ENCODE measurements at places on chromosomes 2 and 18.

GRCh38 chr18:50506362-50506761 lies 53.5 kb upstream of the MAPK4 start:
- DNase-seq: no peak

- DNase-seq: no peak
Measured at GRCh38 chr18:63120620-63121019, 198.9 kb downstream of the BCL2 start.

DNA sequence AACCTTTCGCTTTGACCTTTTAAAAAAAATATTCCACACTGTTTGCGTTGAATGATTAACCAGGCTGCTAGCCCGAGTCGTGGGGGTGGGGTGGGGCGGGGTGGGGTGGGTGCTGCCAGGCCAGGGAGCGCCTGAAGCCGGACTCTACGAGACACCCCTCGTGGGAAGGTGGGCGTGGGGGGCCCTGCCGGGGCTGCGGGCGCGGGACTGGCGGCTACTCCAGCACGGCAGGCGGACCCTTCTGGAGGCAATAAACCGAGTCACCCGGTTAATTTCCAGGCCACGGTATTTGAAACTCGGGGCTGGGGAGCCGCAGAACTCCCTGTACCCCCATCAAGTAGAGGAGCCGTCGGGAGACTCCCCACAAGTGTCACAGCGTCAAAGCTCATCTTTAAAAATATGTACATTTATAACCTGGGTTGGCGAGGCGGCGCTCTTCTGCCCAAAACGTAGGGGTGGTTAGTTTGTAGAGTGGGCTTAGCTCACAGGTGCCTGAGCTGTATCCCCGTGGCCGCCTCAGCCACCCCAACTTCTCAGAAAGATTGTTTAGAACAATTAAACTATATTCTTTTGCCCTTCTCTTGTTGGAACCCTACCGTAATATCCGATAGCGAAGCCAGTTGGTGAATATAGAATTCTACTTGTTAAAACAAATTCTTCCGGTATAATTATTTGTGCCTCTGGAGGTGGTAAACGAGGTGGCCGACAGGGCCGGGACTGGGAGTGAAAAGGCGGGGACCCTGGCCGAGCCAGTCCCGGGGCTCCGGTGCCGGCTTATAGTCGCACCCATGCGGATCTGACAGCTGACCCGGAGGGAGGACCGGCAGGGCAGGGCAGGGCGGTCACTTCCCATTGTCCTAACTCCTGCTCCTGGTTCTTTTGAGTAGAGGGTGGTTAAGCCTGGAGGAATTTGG lies 1.4 kb downstream of the B3GNT2 start:
- no peak for DNase-seq

GRCh38 chr18:74732380-74732779 lies 134.7 kb downstream of the ZNF407 start:
- no peak for DNase-seq

- no peak for DNase-seq
Measured at GRCh38 chr18:25019931-25020330, 332.0 kb downstream of the ZNF521 start.

GRCh38 chr2:60479226-60480088 lies 74.0 kb downstream of the BCL11A start:
- DNase-seq: no peak

DNA sequence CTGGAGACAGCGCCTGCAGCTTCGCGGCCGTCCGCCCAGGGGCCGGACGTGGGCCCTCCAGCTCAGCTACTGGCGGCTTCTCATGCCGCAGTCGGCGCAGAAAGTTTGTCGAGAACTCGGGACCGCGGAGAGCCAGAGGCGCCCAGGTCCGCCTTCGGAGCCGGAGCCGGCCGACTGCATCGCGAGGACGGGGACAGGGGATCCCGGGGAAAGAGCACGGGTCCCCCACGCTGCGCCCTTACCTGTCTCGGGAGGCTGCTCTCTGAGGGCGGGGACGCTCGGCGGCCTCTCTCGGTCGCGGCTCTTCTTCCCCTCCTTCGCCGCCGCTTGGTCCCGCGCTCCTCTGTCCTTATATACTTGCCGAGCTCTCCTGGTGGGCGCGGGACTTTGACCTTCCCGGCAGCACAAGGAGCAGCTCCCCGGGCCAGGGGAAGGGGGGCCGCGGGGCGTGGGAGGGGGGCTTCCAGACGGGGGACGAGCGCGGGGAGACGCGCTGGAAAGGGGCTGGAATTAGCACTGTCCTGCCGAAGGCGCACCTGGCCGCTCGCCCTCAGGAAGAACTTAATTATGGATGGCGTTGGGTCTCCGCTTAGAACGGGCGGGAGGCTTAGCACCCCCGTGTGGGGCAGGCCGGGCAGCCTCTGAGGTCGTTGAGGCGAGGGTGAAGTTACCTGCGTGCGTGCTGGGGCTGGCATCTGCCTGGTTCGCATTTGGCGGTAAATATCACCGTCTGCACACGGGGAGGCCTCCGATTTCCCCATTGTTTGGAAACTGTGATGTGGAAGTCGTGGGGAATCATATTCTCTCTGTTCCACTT lies at the start of gene POMC:
Gene POMC (minus strand): TSS at position 325 of the 817 bp plus-strand sequence. CDS start 3,808 bp downstream, outside the sequence.
- DNase-seq: peak; percentile 7

DNA sequence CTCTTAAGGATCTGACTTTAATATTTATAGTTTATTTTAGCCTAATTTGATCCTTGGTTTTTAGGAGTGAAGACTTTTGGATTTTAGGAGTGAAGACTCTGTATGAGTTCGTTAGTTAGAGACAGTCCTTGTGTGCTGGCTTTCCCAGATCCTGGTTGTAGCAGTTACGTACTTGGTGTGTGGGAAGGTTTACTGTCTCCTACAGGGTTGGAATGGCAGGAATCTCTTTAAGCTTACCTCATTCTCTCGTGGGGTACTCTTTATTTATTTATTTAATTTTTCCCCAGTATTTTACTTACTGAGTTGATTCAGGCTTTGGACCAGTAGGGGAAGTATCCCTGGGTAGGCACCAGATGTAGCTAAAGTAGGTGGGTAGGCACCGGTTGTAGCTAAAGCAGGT lies 1.8 kb upstream of the CXCR2 start:
- peak; percentile 16 for DNase-seq

DNA sequence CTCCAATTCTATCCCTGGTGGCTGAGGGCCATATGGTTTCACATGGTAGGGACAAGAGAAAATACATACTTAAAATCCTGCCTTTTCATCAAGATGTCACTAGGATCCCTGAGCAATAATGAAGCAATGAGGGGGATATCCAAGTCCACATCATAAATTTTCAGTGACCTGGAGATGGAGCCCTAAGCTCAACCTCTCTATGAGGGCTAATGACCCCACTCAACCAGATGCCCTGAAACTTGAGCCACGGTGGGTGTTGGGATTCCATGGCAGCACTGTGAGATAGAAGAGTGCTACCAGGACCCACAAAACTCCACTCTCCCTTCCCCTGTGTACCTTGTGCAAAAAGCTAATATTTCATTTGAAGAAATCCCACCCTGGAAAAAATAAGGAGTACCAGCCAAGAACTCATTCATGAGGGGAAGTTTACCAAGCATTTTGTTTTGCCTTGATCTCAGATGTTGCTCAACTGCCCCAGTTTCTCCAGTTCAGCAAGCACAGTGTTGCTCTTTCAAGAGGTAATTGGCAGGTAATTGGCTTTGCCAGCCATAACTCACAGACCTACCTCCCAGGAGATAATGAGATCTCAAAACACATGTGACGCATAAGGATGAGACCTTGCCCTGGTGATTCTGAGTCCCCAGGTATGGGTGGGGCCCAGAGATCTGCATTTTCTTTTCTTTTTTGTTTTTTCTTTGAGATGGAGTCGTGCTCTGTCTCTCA lies 51.0 kb upstream of the TTC39C start:
- DNase-seq: no peak

DNA sequence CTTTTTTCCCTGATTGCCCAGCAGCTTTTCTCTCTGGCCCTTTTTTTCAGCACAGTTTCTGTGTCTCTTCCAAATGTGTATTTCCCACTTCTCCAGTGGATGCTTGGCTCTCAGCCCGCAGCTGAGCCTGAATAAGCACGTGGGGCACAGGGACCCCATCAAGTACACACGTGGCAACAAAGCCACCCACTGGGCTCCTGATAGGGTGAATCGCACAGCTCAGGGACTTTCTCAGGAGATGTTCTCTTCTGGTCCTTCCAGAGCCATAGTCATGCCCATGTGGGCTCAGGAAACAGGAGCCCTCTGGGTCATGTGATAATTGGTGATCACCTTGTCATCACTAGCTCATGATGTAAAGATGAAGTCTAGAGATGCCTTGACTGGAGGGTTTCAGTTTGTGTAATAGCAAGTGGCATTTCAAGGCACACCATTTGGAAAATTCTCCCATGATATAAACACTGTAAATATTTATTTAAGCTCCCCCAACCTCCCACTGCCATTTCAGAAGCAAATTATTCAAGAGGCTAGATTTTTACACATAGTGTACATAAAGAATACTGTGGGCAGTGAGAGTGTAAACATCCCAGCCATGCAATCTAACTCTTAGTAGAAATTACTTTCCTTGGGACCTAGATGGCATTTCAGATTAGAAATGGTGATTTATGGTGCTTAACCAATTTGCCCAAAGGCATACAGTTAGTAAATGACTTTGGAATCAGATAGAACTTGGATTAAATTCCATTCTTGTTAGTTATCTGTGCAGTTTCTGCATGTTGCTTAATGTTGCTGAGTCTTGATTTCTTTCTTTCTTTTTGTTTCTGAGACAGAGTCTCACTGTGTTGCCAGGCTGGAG lies 597.5 kb downstream of the SLC4A3 start:
- peak; percentile 95 for DNase-seq

All from amniotic epithelial cell (primary cell).